DMS 273 treated with DMSO at 0.1 percent for 48 hours (cell line): ENCODE measurements at places on chromosomes 13 and 19.
A peak's percentile ranks its signal among the peaks of the same experiment; 100 is the strongest.

- DNase-seq: no peak
Observed at GRCh38 chr13:59906413-59907049, 257.2 kb downstream of the DIAPH3 start.

DNA sequence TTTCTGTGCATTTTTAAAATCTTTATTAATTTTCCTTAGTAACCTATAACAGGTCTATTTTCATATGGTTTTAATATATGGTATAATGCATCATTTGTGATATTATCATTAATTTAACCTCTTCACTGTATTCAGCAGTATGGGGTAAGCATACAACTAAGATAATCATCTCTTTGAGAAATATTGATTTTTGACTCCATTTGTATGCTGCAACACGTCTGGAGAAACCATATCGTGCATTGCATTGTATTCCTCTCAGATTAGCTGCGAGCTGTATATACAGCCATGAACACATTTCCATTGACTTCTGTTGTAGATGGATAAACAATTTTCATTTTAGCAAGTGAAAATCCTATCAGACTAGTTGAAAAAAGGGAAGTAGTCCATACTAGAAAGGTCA, 2275.8 kb upstream of the PCDH20 start:
- no peak for DNase-seq

DNA sequence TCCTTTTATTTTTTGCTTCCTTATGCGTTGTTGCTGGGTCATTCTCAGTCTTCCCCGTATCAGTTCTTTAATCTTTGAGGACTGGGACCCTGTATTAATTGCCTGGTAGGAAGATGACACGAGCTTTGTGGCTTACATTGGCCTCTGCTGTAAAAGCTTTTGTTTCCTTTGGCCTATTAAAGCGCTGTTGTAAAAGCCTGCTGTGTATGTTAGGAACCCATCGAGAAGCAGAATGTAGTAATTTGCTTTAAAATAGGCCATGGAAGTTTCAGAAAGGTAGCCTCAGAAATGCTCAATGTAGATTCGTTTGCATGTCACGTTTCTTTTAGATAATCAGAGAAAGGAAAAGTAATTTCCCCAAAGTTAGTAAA, 257.5 kb upstream of the STARD13 start:
- no peak for DNase-seq

DNA sequence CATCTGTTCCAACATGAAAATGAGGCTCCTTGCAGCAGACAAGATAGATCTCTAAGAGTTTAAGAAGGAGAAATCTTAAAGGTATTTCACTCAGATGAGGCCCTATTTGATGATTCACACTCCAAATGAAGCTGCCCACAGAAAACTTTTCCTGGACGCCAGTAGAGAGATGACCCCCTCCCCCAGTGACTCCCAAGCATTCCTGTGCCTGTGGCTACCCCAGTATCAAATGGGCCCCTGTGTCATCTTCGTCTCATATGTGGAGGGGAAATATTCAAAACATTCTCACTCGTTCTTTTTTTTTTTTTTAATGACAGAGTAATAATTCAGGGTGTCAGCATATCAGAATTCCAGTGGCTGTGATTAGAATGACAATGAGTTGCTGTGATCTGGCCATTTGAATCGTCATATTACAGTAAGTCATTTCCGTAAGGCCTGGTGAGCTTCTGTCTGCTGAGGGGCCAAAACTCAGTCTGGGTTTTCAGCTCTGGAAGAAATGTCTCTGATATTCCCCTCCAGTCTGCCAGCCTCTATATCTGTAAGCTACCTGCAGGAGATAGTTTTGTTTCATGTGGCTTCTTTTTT, 194.7 kb downstream of the URI1 start:
- DNase-seq: no peak

DNA sequence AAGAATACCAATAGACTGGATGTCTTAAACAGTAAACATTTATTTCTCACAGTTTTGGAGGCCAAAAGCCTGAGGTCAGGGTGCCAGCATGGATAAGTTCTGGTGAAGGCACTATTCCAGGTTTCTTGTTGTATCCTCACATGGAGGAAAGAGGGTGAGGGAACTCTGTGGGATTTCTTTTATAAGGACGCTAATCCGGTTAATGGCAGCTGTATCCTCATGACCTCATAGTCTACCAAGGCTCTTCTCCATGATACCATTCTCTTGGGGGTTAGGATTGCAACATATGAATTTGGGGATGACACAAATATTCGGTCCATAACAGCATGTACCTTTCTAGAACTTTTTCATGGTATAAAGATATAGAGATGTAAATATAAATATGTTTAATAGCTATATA, 412.0 kb downstream of the LMO7 start:
- DNase-seq: no peak

DNA sequence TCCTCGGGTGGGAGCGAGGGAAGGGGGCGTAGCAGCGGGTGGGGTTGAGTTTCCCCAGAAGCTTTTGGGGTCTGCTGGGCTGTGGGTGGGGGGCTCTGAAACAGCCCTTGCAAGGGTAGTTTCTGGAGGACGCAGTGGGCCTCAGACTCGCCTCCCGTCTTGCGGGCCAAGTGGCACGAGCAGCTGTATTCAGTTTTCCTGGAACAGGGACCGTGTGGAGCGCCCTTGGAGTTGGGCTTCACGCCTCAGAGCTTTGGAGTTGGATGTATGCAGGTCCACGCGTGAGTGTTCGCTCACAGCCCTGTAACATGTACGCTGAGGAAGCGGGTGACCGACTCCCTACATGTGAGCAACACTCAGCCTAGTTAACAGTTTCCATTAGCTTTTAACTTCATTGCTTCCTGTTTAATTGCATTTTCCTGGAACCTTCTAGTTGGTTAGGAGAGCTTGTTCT, 603 bp downstream of the TM9SF2 start:
- DNase-seq: no peak

DNA sequence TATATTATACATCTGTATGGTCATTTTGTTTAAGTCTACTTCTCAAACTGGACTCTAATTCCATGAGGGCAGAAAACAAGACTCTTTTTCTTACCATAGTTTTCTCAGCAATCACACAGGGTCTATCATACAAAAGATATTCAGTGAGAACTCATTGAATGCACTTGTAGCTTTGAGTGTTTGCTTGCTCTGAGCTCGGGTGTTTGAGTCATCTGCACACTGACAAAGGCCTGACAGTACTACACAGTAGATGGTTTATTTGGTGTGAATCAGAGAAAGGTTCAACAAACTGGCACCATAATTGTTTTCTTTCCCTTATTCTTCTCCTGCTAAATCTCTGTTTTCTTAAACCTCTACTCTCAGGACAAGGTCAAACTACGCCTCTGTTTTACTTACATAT, 586.4 kb downstream of the LMO7 start:
- no peak for DNase-seq

- DNase-seq: no peak
Observed at GRCh38 chr19:17869114-17869608, 2.6 kb upstream of the SLC5A5 start.

- DNase-seq: no peak
Observed at GRCh38 chr19:19285686-19286085, 12.6 kb upstream of the TM6SF2 start.

DNA sequence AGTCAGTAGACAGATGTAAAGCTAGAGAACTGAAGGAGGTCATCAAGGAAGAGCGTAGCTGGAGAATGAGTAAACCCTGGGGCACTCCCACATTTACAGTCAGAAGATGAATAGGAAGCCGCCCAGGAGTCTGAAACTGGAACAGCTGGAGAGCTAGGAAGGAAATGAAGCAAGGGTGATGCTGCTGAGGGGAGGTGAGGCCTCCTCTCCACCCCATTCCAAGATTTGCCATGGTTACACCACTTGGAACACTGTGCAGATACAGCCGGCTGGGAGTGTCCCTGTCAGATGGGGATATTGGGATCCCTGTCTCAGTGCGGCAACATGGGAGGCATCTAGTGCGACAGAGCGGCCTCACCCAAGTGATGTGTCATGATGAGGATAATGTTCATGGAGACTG, 51.8 kb upstream of the GPI start:
- no peak for DNase-seq

GRCh38 chr13:68523838-68524424, 1293.8 kb upstream of the PCDH9 start:
- no peak for DNase-seq

DNA sequence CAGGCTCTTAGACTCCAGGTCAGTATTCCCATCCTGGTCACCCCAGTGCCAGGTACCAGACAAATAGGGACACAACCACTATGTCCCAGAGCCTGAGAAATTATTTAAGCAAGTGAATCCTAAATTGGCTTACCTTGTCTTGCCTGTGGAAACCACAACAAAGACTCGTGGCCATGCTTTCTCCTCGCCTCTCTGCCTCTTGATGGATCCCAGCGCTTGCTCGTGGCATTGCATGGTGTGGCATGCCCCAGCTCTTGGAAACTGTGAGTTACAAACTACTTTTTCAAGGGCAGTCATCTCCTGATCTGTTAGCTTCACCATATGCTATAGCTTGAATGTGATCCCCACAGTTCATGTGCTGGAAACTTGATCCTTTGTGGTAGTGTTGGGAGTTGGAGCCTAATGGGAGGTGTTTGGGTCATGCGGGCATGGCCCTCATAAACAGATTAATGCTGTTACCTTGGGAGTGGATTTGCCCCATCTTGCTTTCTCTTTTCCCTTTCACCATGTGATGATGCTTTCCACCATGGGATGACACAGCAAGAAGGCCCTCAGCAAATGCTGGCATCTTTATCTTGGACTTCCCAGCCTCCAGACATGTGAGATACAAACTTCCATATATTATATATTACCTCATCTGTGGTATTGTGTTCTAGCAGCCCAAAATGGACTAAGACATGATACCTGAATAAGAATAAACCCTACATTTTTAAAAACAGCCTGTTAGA, 31.2 kb downstream of the SPRYD7 start:
- no peak for DNase-seq

DNA sequence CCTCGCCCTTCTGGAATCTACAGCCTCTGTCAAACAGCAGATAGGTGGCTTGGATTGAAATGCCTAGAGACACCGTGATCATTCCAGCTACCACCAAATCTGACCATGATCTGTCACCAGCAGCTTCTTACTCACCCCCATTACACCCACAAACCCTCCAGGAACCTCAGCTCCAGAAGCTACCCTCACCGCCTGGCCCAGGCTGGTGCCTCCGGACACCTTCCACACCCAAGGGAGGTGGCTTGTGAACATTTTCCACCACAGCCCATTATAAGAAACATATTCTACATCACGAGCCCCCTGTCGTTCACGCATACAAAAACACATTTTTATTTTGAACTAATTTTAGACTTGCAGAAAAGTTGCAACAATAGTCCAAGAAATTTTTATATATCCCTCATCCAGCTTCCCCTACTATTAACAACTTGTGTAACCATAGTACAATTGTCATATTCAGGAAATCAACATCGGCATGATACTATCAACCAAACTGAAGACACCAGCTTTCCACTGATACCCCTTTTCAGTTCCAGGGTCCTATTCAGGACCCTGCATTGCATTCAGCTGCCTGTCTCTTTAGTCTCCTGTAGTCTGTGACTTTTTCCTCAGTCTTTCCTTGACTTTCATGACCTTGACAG, 15.4 kb upstream of the UBE2L5 start:
- DNase-seq: no peak

DNA sequence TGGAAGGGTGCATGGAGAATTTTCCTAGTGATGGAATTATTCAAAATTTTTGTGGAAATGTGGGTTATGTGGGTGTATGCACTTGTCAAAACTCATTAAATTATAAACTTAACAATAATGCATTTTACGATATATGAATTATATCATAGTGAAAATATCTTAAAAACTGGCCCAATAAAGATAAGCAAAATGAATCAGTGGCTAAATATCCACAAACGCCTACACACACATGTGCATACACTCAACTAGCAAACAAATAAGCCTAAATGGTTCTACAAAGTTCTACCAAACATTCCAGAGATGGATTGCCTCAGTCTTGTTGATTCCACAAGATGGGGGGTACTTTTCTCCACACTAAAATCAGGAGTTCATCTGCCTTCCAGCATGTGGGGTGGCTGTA, 349.5 kb downstream of the TSHZ3 start:
- DNase-seq: no peak

- no peak for DNase-seq
Observed at GRCh38 chr13:53560556-53560955, 531.9 kb downstream of the OLFM4 start.

DNA sequence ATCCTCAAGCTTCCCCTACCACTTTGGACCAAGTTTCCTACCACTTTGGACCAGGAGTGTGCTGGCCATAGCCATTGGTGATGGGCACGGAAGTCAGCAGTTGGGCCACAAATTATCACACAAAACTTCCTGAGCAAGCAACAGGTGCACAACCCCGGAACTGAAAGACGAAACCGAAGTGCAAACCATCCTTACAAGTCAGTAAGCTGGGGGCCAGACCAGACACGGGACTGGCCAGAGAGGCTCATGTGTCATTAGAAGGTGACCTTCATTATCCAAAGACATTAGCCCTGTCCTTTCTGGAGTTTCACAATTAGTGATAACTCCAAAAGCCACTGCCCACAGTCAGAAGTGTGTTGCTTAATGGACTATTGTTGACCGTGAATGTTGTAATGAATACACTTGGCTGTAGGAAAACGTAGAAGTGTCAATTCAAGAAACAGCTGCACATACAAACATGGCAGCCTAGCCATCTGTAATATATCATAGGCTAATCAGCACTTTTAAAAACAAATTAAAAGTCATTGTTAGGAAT, 244.1 kb upstream of the IRS2 start:
- no peak for DNase-seq

GRCh38 chr13:81458170-81458569, 1117.2 kb upstream of the SPRY2 start:
- no peak for DNase-seq

DNA sequence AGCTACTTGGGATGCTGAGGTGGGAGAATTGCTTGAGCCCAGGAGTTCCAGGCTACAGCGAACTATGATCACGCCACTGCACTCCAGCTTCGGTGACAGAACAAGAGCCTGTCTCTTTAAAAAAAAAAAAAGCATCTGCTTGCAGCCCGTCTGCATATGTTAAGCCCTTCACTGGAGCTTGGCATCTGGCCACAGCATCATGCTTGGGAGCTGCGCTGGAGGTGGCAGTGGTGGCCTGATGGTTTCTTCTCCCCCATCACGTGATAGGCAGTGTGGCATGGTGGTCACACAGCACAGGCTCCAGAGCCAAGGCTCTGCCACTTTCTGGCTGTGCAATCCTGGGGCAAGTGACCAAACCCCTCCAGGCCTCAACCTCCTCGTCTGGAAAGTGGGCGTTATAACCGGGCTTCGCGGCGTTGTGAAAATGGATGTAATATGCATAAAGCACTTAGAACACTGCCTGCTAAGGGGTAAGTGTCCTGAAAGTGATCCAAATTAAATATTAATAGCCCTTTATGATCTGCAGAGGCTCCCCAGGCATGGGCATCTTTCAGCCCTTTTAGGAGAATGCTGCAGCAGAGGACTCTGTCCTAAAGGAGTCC, 24.4 kb downstream of the MARK4 start:
- DNase-seq: peak; percentile 29

GRCh38 chr19:39828015-39828653, 5.8 kb downstream of the DYRK1B start:
- DNase-seq: no peak

GRCh38 chr13:20142023-20142926, 18.6 kb downstream of the GJA3 start:
- DNase-seq: no peak

GRCh38 chr13:51057001-51057400, 54.1 kb downstream of the C13orf42 start:
- no peak for DNase-seq

GRCh38 chr19:12140545-12141404, 625 bp upstream of the ZNF20 start:
- peak; percentile 58 for DNase-seq

- no peak for DNase-seq
Observed at GRCh38 chr19:9032136-9032631, 22.0 kb upstream of the MUC16 start.
